ENCODE measurements at places on chromosomes 5 and 9. TPM values are rescaled to one million over a fixed set of nuclear protein-coding genes. Genes with fewer than 3 reads are reported as not detected.

IL13 gene
- total RNA-seq: not detected

AFF4 gene
- 87.4 TPM for total RNA-seq

MEGF10 gene
- total RNA-seq: 5.6 TPM

C9 gene
- total RNA-seq: not detected

CBY3 gene
- not detected for total RNA-seq

DNM1 gene
- total RNA-seq: 8.0 TPM

ANKRD55 gene
- total RNA-seq: not detected

DNA sequence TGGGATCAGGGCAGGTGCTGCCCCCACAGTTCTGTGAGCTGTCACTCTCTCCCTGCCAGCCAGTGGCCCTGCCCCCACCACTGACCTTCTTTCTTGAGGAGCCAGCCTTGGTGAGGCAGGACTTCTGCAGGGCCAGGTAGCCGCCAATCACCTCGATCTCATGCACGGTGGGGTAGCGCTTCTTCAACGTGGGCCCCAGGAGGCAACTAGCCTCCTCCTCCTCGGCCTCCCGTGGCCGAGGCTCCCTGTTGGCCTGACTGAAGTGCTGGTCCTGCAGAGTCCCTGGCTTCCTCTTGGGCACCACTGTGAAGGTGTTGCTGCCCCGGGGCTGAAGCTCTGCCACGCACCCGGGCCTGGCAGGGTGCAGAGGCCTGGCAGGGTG lies 1.6 kb downstream of the TPRN start:
- H3K36me3 ChIP-seq: no peaks in the 10 kb centered on the region
- no peak overlapping the region for H3K4me3 ChIP-seq
- DNase-seq: no peak

DNA sequence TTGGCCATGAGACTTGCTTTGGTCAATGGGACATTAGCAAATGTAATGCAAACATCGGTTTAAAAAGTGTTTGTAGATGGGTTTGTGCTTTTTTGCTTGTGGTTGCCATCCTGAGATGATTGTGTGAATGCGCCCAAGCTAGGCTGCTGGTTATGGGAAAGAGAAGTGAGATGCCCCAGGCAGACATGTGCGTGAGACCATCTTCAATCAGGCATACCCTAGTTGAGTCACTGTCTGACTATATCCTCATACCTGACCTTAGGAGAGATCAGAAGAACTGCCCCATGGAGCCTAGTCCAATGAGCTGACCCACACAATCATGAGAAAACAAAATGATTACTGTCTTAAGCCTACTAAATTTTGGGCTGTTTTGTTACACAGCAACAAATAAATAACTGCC lies 36.8 kb upstream of the ZNF608 start:
- no peaks in the 10 kb centered on the region for H3K27me3 ChIP-seq
- H3K36me3 ChIP-seq: no peaks in the 10 kb centered on the region
- H3K4me3 ChIP-seq: no peak overlapping the region

- no peak overlapping the region for H3K27ac ChIP-seq
- peaks cover 4% of the 10 kb centered on the region for H3K36me3 ChIP-seq
- no peak for DNase-seq
- peaks cover 16% of the 10 kb centered on the region for H3K4me1 ChIP-seq
- no peak overlapping the region for H3K4me3 ChIP-seq
- no peaks in the 10 kb centered on the region for H3K27me3 ChIP-seq
Measured at GRCh38 chr9:3235497-3235896, 290.3 kb downstream of the RFX3 start.

DNA sequence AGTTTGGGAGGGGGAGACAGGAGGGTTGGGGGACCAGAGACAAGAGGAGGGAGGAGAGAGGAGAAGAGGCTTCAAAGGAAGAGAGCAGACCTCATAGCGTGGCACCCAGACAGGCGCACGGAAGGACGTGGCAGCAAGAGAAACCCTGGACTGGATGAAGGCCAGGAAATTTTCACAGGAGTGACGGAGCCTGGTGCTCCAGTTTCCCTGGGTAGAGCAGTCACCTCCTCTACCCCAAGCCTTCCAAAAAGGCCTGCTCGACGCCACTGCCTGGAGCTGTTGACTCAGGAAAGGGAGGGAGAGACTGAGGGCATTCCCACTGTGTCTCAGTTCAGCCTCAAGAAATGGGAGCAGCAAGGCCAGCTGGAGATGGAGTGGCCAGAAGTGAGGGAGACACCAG lies 19.3 kb downstream of the AK8 start:
- no peak overlapping the region for H3K4me3 ChIP-seq
- no peak overlapping the region for H3K27ac ChIP-seq
- DNase-seq: no peak
- no peaks in the 10 kb centered on the region for H3K36me3 ChIP-seq

- H3K4me3 ChIP-seq: peak overlapping the region; percentile 87
- H3K27me3 ChIP-seq: peaks cover 15% of the 10 kb centered on the region
- H3K36me3 ChIP-seq: no peaks in the 10 kb centered on the region
- no peak for DNase-seq
- peaks cover 11% of the 10 kb centered on the region for H3K4me1 ChIP-seq
Measured at GRCh38 chr9:69323861-69324260, 1.2 kb upstream of the ENTREP1 start.

GRCh38 chr5:61746831-61747575 lies 414.9 kb downstream of the ZSWIM6 start:
- no peaks in the 10 kb centered on the region for H3K36me3 ChIP-seq
- peaks cover 8% of the 10 kb centered on the region for H3K27me3 ChIP-seq
- DNase-seq: no peak
- H3K27ac ChIP-seq: no peak overlapping the region
- no peaks in the 10 kb centered on the region for H3K4me1 ChIP-seq

DNA sequence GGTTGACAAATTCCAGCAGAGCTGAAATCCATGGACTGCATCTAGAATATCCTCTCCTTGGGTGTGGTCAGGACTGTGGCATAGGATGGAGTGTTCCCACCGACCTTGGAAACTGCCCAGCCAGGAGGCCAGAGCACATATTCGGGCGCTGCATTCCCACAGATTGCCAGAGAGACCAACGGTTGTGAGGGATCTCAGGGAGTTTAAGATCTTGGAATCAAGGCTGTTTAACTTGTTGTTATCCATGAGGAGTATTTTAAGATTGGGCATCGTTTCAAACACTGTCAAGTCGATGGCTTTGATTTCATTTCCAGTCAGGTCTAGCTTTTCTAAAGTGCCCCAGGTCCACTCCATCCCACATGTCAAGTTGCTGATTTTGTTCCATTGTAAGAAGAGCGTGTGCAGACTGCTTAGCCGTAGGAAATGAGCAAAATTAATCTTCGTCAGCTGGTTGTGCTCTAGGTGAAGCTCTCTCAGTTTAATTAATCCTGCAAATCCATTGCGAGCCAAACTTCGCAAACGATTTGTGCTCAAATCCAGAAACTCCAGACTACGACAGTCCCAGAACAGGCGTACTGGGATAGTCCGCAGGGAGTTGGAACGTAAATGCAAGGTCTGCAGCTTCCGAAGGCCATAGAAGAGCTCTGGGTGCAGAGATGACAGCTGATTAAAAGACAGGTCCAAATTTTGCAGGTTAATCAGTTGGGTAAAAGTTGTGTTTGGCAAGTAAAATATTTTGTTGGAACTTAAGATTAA lies 1.5 kb downstream of the LRRTM2 start:
- H3K4me3 ChIP-seq: peak overlapping the region; percentile 17
- H3K4me1 ChIP-seq: peaks cover 75% of the 10 kb centered on the region
- H3K36me3 ChIP-seq: peaks cover 6% of the 10 kb centered on the region

GRCh38 chr5:33445798-33446197 lies 5.0 kb downstream of the TARS1 start:
- H3K36me3 ChIP-seq: peaks cover 34% of the 10 kb centered on the region
- H3K27ac ChIP-seq: no peak overlapping the region
- DNase-seq: no peak
- H3K4me3 ChIP-seq: no peak overlapping the region

- peaks cover 1% of the 10 kb centered on the region for H3K27me3 ChIP-seq
- no peak for DNase-seq
- no peak overlapping the region for H3K27ac ChIP-seq
- no peak overlapping the region for H3K4me3 ChIP-seq
- H3K36me3 ChIP-seq: no peaks in the 10 kb centered on the region
- H3K4me1 ChIP-seq: peaks cover 1% of the 10 kb centered on the region
Measured at GRCh38 chr5:123429221-123429954, 6.2 kb upstream of the CEP120 start.

- no peak overlapping the region for H3K27ac ChIP-seq
- H3K36me3 ChIP-seq: no peaks in the 10 kb centered on the region
- no peak overlapping the region for H3K4me3 ChIP-seq
Measured at GRCh38 chr9:98637381-98637780, 71.4 kb downstream of the GABBR2 start.

DNA sequence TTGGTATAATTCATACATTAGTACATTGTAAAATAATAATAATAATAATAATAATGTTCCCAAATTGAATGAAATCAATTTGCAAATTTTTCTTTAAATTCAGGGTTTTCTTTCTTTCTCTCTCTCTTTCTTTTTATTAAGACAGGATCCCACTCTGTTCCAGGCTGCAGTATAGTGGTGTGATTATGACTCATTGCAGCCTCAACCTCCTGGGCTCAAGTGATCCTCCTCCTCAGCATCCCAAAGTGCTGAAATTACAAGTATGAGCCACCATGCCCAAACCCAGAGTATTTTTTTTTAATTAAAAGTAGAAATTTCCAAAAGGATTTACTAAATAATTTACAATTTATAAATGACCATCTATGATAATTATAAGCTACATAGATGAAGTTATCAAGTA lies 117.7 kb downstream of the HOMER1 start:
- H3K27me3 ChIP-seq: no peaks in the 10 kb centered on the region
- no peak overlapping the region for H3K27ac ChIP-seq
- H3K4me1 ChIP-seq: peaks cover 11% of the 10 kb centered on the region
- H3K36me3 ChIP-seq: no peaks in the 10 kb centered on the region

DNA sequence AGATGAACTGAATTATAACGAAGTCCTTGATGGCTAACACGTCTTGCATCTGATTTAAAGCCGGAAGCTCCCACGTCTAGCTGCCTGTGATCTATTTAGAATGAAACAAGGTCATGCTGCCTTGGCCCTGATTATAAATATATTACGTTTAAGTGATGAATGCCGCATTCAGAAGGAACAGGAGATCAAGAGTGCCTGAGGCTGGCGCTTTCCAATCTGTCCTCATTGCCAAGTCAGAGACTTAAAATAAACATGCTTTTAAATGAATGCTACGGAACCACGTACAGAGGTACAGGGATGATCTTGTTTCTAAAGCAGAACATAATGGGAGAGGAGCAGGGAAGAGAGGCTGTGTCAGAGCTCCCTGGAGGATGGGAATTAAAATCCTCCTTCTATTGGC lies 292.8 kb downstream of the TLE1 start:
- no peaks in the 10 kb centered on the region for H3K27me3 ChIP-seq
- DNase-seq: no peak
- no peaks in the 10 kb centered on the region for H3K36me3 ChIP-seq
- no peak overlapping the region for H3K27ac ChIP-seq

DNA sequence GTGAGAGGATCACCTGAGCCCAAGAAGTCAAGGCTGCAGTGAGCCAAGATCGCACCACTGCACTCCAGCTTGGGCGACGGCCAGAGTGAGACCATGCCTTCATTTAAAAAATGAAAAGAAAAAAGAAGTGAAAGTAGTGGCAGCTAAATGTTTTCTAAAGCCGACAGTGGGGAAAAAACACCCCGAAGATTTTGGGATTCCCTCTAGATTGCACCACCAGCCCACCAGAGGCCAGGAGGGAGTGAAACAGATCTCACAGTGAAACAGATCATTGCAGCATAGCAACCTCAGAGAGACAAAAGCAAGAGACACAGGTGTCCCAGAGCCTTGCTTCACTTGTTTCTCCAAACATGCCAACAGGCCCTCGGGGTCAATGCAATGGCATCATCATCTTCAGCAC lies 156.8 kb downstream of the PAX5 start:
- H3K27me3 ChIP-seq: peaks cover 8% of the 10 kb centered on the region
- no peak for DNase-seq
- peaks cover 3% of the 10 kb centered on the region for H3K36me3 ChIP-seq
- H3K27ac ChIP-seq: no peak overlapping the region
- peaks cover 3% of the 10 kb centered on the region for H3K4me1 ChIP-seq
- H3K4me3 ChIP-seq: no peak overlapping the region

DNA sequence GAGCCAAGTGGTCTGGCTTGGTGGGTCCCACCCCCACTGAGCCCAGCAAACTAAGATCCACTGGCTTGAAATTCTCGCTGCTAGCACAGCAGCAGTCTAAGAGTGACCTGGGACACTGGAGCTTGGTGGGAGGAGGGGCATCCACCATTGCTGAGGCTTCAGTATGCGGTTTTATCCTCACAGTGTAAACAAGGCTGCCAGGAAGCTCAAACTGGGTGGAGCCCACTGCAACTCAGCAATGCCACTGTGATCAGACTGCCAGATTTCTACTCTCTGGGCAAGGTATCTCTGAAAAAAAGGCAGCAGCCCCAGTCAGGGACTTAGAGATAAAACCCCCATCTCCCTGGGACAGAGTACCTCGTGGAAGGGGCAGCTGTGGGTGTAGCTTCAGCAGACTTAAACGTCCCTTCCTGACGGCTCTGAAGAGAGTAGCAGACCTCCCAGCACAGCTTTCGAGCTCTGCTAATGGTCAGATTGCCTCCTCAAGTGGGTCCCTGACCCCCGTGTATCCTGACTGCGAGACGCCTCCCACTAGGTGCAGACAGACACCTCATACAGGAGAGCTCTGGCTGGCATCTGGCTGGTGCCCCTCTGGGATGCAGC lies 18.2 kb upstream of the STK32A start:
- DNase-seq: no peak
- H3K27me3 ChIP-seq: peaks cover 3% of the 10 kb centered on the region
- H3K4me1 ChIP-seq: no peaks in the 10 kb centered on the region
- H3K27ac ChIP-seq: no peak overlapping the region
- no peak overlapping the region for H3K4me3 ChIP-seq

DNA sequence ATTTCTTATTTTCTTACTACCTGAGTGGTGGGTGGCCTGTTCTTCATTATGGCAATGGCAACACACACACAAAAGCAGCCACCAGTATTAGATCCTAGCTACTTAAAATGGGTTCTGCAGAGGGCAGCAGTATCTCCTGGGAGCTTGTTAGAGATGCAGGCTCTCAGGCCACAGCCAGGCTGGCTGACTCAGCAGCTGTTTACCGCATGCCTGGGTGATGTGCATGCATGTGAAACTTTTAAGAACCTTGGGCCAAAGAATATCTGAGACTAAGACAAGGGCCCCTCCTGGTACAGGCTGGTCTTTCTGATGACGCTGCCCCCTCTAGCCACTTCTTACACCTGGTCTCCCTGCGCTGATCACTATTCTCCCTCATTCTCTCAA lies 399.0 kb downstream of the MED10 start:
- H3K36me3 ChIP-seq: no peaks in the 10 kb centered on the region
- no peak overlapping the region for H3K4me3 ChIP-seq
- no peak overlapping the region for H3K27ac ChIP-seq
- no peaks in the 10 kb centered on the region for H3K4me1 ChIP-seq
- DNase-seq: no peak

- H3K27me3 ChIP-seq: peaks cover 6% of the 10 kb centered on the region
- H3K4me3 ChIP-seq: no peak overlapping the region
- no peak overlapping the region for H3K27ac ChIP-seq
- no peaks in the 10 kb centered on the region for H3K4me1 ChIP-seq
Measured at GRCh38 chr5:179170606-179171005, 110.4 kb downstream of the ZNF354C start.

GRCh38 chr9:90578126-90578815 lies 64.4 kb downstream of the DIRAS2 start:
- peak overlapping the region; percentile 96 for H3K27ac ChIP-seq
- H3K4me3 ChIP-seq: no peak overlapping the region
- H3K27me3 ChIP-seq: no peaks in the 10 kb centered on the region
- DNase-seq: peak; percentile 5
- peaks cover 16% of the 10 kb centered on the region for H3K4me1 ChIP-seq
- no peaks in the 10 kb centered on the region for H3K36me3 ChIP-seq

All from endothelial cell (in vitro differentiated cells).